AML-193 (cell line): ENCODE measurements at places on chromosomes 2 and 18.

DNA sequence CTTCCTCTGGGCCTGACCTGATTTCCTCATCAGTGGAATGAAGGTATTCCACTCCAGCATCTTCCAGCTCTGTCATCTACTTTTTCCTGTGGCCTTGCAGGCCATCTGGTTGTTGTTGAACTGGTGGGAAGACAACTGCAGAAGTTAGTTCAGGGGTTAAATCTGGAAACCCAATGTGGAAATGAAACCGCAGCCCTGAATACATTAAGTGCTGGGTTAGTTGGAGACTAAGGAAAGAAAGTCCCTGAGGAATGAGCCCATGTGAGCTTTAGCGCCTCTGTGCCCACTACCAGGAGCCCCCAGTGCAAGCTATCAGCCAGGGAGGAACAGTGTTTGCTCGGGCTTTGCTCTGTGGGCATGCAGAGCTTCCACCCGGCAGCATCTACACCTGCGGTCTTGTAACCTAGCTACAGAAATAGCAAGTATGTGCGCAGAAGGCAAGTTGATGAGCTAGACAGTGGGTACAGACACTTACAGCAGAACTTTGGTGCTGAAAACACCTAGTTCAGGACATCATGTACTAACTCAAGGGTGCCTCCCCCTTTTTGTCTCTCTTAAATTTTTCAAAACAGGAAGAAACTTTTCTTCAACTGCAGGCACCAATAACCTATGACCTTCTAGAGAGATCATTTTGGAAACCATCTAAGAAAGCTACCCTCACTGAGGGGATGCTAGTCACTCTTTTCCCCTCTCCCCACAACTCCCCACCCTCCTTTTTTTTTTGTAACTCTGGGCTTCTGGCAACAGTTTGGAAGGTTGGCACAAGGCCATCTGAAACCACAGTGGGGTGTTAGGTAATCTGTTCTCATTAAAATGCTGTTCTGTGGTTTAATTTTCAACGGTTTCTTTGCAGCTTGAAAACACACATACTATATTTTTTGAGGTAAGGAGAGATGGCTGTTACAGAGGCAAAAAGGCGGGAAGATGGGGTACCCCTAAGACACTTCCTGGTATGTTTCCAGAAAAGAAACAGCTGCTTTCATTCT, 18.3 kb upstream of the CXCR4 start:
- peak; percentile 91 for DNase-seq

- DNase-seq = no peak
Measured at GRCh38 chr18:71125581-71125980, 836.7 kb downstream of the SOCS6 start.

DNA sequence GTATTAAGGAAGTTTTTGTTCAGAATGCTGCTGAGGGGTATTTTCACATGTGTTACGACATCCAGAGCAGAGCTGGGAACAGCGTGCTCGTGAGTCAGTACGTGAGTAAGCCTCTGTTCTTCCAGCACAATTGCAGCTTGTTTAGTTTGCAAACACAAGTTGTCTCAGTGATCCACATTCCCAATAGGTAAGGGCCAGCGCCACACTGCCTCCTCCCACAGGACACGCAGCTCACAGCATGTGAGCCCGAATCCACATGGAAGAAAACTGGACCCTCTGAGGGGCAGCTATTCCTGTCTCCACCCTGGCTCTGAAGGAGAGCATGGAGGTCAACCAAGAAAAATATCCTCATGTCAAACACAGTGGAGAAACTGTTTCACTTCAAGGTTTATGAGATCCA, 173.9 kb upstream of the PID1 start:
- DNase-seq = no peak

- DNase-seq = no peak
Measured at GRCh38 chr2:98346311-98347236, at the start of gene CNGA3. Gene CNGA3, plus strand, starts transcription at chr2:98346456. Its CDS starts 23,520 bp downstream, at chr2:98369976.

- no peak for DNase-seq
Measured at GRCh38 chr18:68848242-68848641, 50.4 kb downstream of the CCDC102B start.

DNA sequence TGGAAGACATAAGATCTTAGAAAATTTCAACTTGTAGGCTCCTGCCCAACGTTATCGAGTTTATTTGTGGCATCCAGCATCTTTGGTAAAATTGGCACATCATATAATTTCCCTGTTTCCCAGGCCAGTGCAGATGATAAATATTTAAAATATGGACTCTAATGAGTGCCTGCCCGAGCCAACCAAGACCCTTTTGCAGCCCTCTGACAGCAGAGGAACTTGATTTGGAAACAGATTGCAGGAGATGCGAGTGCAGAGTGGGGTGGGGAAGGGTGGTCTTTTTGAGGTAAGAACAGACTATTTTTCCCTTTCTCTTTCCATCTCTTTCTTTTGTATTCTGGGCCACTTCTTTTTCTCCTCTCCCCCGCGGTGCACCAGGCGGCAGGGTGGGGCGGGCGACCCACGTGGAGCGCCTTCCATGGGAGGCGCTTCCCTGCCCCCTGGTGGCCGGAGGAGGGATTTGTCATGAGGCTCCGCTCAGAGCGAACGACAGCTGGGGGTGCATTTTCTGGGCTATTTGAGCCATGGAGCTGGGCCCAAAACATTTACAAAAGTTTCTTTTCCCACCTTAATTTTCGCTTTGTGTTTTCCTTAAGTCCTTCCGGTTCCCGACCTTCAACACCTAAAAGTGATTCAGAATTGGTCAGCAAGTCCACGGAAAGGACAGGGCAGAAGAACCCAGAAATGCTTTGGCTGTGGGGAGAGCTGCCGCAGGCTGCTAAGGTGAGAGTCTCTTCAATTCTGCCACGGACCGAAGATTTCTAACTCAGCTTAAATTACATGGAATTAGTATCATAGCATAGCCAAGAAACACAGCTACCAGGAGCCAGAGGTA, 32.7 kb downstream of the LPIN1 start:
- DNase-seq = peak; percentile 24

- no peak for DNase-seq
Measured at GRCh38 chr2:23595601-23596251, 210.7 kb downstream of the KLHL29 start.

DNA sequence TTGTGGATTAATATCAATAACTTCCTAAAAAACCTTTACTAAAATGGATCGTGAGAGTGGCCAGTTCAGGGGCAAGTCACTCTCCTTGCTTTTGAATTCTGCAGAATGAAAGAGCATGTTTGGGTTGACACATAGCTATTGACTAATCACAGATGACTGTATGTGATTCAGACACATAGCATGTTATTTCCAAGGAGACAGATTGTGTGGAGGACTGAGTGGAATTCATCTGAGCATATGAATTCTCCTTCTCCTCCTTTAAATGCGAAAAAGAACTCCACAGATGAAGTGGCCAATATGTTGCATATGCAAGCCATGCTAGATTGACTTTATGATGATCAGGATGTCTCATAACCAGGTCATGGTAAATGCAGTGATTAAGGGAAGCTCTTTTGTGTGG, 249.4 kb upstream of the FAM98A start:
- DNase-seq = no peak

DNA sequence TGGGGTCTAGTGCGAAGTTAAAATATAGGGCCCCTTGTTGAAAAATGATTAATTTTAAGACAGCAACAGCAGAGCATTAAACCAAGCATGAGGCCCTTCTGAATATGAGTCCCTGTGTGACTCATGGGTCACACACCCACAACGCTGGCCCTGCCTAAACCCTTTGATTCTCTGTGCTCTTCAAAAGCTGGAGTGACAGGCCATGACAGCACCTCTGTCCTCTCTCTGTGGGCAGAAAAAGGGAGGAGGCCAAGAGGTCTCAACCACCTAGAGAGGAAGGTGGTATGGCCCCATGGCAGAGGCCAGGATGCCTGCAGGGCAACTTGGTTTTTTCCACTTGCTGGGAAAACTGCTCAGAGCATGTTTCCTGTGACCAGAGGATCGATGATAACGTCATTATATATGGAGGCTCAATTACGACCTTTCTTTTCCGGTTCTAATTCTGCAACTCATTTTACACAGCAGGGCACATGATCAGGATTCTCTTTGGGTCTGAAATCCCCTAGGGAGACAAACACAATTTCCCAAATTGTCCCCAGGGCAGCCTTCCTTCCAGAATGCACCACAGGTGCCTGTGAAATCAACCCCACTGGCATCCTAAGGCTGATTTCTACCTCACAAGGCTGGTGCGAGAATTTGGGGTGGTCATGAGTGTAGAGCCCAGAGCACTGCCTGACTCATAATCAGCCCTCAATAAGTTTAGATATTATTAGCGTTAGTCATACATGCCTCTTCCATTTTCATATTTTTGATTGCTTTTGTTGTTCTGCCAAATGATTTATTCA, 102.0 kb upstream of the PPP1CB start:
- DNase-seq = no peak

- DNase-seq = no peak
Measured at GRCh38 chr18:43061816-43062215, 53.7 kb downstream of the RIT2 start.

GRCh38 chr2:19664646-19665045, 237.1 kb downstream of the TTC32 start:
- no peak for DNase-seq

- DNase-seq = no peak
Measured at GRCh38 chr2:187959821-187960220, 331.9 kb upstream of the GULP1 start.

DNA sequence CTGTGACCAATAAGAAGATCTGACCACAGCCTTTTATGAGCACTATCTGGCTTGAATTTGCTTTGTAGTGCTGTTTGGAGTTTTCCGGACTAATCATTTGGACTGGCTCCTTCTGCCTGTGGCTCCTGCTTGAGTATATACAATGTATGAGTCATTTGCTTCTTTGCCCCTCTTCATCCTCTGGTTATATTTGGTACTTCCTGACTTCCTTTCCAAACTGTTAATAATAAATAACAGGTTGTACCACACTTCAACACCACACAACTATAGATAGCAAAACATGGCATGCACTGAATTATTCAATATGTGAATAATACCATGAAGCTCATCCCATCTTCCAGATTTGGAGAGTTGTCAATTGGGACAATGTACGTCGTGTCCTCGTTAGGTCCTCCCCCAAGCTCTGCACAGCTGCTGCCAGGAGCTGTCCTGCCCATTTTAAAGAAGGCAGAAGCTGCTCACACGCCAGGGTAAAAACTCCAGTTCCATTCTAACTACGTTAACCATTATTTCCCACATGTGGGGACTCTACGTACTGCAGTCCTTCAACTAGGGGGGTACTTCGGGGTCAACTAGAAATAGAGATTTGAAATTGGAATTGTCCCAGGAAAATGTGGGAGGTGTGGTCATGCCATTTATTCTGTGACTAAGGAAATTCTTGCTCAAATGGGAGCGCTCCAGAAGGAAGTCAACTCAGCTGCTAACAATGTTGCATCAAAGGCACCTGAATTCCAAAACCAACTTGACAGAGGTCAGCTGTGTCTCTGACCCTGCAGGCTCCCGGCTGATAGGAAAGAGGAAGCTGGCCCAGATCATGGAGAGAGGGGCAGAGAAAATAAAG, 38.1 kb downstream of the ST8SIA5 start:
- no peak for DNase-seq

DNA sequence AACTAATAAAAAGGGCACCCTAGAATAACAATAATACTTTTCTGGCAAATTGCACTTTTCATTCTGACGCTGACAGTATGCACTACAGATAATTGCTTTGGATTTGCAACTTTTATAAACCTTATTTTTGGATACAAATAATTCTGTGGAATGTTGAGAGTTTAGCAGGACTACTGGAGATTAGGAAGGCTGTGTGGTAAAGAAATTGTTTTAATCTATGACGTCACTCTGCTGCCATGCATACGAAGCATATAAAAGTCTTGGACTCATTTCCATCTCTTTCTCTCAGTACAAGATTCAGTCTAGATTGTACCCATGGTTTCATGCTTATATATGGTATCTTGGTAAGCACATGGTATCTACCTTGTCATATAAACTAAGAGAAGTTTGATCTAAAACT, 28.1 kb upstream of the ZCCHC2 start:
- no peak for DNase-seq

DNA sequence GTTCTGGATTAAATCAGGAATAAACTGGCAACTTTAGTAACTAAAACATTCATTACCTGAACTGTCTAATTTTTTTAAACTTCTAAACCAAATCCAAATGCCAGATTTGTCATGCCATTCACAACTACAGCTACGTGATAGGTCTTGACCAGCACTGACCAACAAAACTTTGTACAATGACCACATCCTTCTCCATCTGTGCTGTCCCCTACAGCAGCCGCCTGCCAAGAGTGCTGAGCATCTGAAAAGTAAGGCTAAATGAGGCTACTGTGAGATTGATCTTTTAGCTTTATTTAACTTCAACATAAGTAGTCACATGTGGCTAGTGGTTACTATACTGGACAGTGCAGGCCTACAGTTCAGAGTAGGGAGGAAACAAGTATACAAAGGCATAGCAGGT, 7.6 kb downstream of the FAM168B start:
- no peak for DNase-seq

- no peak for DNase-seq
Measured at GRCh38 chr2:214034417-214034816, 376.4 kb upstream of the VWC2L start.

- no peak for DNase-seq
Measured at GRCh38 chr2:136468799-136469369, 296.5 kb upstream of the THSD7B start.

- no peak for DNase-seq
Measured at GRCh38 chr18:62612776-62613175, 90.0 kb downstream of the ZCCHC2 start.

DNA sequence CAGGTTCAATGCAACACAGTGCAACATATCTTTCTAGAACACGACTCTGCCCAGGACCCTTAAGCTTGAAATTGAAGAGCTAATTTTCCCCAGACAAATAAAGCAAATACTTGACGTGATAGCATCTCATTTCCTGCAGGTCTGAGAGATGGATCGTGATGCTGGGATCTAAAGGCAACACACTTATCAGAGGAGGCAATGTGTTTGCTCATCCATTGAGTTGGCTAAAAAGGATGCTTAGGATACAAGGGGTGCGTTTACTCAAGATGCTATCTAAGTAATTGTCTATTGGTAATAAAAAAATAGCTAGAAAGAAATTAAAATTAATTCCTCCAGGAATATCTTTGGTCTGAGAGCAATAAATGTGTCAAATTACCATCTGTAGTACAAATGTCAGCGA, 129.0 kb downstream of the SOCS6 start:
- DNase-seq = no peak

DNA sequence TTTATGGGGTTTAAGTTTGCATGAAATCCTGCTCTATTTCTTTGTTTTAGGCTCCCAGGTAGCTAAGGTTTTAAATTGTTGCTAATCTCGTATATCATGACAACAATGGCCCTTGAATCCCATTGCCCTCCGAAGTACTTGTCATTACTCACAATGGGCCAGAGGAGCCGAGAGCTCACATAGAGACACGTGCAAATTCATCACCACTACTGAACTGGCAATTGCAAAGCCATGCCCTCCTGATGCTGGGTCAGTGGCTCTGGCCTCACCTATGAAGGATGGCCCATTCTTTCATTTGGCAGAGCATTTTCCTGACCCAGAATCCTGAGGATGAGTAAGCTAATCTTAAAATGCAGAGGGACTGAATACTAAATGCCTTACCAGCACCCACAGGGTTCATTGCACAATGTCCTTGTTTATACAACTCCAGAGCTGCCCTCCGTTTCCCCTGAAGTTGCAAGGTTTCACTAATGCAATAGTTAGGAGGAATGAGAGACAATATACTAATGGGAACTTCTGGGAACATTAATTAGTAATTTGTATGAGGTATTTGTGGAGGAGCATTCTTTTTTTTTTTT, 71.6 kb upstream of the GAREM1 start:
- DNase-seq = no peak
